ENCODE measurements at places on chromosomes 6 and 20.

DNA sequence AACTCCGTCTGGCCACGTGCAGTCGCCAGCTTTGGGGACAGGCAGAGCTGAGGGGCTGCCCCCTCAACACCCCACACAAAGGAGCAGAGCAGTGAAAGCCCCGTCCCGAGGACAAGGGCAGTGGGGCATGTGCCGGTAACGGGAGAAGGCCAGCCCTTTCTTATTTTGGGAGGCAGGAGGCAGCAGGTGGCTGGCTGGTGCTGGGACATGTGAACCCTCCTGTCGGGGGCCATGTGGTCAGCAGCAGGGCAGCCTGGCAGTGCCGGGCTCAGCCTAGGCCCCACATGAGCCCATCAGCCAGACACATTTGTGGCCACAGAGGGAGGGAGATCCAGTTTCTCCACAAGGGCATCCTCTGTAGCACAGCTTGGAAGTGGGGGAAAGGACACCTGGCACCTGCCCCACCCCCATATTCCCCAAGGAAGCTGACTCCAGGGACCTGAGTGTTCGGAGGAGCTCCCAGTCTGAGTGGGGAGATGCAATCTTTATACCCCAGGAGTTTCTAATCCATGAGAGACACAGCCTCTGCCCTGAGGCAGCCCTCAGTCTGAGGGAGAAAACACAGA, 137.6 kb downstream of the MRPL14 start:
- DNase-seq, result no peak

DNA sequence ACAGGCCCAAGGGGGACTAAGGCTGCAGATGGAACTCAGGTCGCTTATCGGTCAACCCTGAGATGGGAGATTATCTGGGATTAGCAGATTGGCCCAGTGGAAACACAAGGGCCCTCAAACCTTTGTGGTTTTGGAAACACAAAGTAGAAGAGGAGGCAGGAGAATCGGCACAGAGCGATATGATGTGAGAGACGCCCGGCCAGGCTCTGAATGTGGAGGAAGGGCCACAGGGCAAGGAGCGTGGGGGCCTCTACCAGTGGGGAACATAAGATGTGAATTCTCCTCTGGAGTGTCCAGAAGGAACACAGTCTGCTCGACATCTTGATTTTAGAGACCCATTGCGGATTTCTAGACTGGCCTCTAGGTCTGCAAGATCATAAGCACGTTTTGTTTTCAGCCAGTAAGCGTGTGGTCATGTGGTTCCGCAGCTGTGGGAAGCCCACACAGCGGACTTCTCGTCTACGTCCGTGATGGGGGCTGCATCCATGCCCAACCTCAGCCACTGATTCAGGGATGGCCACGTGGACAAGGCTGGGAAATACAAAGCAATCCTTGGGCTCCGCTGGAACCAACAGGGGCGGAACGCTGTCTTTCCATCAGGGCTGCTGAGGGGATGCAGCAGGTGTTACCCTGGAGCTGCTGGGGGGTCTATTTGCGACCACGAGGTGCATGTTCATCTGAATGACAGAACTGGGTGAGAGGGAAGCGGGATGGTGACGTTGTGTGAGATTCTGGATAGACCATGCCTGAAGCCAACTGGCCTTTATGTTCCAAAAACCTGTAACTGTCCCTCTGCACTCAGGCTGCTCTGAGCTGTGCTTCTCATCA, 127.6 kb upstream of the PMEPA1 start:
- no peak for DNase-seq

GRCh38 chr6:50862176-50862575, 43.5 kb downstream of the TFAP2B start:
- no peak for DNase-seq

DNA sequence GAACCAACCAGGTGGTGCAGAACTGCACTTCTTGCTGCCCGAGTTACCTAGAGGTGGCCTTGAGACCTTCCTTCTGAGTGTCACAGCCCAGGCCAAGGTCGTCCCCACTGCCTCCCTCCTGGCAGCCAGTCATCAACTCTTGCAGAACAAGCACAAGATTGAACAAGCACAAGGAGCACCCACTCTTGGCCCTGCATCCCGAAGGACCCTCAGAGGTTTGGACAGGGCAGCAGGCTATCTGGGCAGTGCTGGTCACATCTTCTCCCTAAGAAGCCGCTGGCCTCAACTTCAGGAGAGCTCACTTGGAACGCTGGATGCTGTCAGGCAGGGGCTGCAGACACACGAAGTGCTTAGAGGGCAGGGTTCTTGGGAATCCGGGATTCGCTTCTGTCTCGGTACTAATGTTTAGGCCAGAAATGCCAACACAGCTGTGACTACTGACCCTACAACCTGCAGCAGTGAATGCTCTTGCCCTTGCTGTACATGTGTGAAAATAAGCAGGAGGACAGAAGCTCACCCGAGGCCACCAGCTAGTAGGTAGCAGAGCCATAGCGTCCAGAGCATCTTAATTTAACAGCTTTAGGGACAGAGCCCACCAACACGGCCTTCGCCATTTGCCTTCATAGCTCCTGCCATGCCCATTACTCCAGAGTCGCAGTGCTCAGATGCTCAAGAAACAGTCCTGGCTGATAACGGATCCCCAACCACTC, 4.0 kb upstream of the ACSS1 start:
- DNase-seq, result no peak

DNA sequence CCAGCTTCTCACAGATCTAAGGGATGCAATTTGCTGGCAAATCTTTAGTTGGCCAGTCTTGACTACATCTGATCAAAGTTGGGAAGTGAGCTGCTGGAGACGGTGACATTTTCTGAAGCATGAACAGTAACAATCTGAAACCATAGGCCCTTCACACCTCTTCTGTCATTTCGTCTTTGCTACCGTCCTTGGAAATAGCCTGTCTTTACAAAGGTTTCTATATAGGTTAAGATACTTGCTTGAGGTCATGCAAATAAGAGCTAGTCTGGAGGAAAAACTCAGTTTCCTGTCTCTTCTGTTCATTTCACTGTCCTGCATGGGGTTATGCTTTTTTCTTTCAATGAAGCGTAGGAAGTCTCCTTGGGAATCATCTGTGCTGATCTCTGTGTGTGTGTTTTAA, 55.6 kb downstream of the CARMIL1 start:
- DNase-seq, result no peak

DNA sequence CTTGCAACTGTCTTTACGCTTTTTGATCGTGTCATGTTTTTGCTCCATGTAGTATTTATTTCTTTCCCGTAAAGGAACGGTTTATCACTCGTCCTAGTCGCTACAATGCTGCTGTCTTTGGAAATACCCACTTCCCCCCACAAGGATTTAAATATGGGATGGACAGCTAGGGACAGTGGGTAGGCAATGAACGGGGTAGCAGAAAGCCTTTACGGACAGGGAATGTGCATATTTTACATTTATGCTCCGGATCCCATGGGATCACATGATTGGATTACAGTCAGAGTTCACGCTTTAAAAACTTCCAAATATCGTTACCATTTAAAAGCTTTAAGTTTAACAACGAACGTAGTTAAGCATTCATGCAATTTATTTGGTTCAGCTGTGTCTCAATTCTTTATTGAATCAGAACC, 1.2 kb downstream of the HIVEP1 start:
- DNase-seq, result no peak

DNA sequence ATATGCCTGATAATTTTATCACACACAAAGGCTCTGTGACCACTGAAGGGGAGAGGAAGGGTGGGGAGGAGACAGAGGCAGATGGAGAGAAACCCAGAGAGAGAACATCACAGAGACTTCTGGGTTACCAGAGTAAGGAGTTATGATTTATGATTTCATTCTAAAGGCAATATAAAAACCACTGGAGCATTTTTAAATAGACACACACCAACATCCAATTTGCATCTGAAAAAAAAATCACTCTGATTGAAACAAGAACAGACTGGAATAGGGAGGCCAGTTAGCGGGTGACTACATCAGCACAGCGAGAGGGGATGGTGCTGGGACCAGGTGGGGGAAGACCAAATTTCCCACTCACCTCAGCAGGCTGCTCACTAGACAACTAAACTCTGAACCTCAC, 104.8 kb downstream of the AGPAT4 start:
- DNase-seq, result peak; percentile 23

GRCh38 chr6:167590193-167590592, 236.5 kb upstream of the AFDN start:
- DNase-seq, result no peak

- no peak for DNase-seq
These were observed 179.9 kb upstream of the RALGAPA2 start for GRCh38 chr20:20892328-20892727.

GRCh38 chr20:5919626-5920544, 30.4 kb downstream of the TRMT6 start:
- peak; percentile 32 for DNase-seq

DNA sequence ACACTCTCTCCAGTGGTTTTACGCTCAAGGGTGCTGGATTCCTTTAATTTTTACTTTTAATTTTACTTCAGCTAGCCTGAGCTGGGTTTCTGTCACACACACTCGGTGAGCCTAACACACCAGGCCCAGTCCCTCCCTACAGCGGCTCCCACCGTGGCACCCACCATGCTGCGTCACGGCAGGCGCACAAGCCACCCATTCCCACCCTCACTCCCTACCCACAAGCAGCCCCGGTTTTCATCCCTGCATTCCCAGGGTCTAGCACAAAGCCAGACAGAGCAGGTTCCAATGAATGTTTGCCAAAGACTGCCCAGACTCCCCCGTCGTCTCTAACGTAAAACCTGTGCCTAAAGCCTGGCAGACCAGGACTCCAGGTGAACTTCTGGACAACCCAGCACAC, 50.3 kb downstream of the MYH7B start:
- no peak for DNase-seq

DNA sequence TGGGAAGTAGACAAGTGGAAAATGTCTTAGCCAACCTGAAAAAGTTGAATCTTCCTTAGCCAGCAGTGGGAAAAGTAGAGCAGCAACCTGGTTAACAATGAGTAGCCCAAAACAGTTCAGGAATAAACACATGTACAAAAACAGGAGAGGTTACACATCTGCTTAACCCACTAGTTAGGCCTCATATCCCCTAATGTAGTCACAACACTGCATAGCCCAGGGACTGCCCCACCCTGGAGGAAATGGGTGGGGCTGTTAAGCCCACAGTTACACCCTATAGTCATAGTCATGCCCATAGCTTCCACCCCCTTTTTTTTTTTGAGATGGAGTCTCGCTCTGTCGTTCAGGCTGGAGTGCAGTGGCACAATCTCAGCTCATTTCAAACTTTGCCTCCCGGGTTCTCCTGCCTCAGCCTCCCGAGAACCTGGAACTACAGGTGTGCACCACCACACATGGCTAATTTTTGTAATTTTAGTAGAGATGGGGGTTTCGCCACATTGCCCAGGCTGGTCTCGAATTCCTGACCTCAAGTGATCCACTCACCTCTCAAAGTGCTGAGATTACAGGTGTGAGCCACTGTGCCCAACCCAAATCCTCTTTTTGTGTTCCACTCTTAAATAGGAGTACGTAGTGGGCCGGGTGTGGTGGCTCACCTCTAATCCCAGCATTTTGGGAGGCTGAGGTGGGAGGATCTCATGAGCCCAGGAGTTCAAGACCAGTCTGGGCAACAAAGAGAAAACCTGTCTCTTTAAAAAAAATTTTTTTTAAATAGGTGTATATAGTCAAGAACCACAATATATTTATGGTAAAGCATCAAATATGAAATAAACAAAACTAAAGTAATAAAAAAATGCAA, 24.5 kb downstream of the ILRUN start:
- peak; percentile 34 for DNase-seq
